ENCODE measurements at places on chromosomes 16 and 17.

DNA sequence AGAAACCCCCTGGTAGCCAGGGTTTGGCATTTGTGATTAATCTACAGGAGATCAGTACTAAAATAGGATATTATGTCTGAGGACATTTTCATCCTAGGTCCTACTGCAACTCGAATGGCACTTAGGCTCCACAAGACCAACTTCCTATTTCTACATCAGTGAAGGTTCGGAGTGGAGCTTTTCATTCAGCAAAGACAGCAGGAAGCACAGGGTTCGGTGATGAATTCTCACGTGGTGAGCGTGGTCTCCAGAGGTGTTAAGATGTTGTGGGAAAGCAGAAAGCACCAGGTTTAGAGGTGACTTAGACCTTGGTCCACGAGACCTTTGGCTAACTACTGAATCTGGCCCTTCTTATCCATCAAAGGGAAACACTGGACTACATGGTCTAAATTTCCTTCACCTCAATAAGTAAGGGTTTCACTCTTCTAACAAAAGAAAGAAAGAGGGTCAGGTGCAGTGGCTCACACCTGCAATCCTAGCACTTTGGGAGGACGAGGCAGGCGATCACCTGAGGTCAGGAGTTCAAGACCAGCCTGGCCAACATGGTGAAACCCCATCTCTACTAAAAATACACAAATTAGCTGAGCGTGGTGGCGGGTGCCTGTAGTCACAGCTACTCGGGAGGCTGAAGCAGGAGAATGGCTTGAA, 13.9 kb upstream of the HELZ start:
- no peaks in the 10 kb centered on the region for H3K27me3 ChIP-seq
- no peak overlapping the region for H3K4me3 ChIP-seq
- DNase-seq = peak; percentile 34
- no peak overlapping the region for H3K27ac ChIP-seq
- H3K36me3 ChIP-seq = no peaks in the 10 kb centered on the region
- no peaks in the 10 kb centered on the region for H3K4me1 ChIP-seq

GRCh38 chr17:29844339-29845048, 85.5 kb downstream of the SSH2 start:
- no peak overlapping the region for H3K27ac ChIP-seq
- no peaks in the 10 kb centered on the region for H3K36me3 ChIP-seq

GRCh38 chr17:67449065-67449464, 72.0 kb downstream of the PITPNC1 start:
- H3K27ac ChIP-seq = no peak overlapping the region
- H3K4me1 ChIP-seq = peaks cover 5% of the 10 kb centered on the region
- H3K4me3 ChIP-seq = no peak overlapping the region
- no peak for DNase-seq
- no peaks in the 10 kb centered on the region for H3K36me3 ChIP-seq

GRCh38 chr17:5049314-5049841, 14.2 kb upstream of the SLC52A1 start:
- H3K27ac ChIP-seq = peak overlapping the region; percentile 68
- no peaks in the 10 kb centered on the region for H3K4me1 ChIP-seq
- H3K36me3 ChIP-seq = no peaks in the 10 kb centered on the region
- no peak overlapping the region for H3K4me3 ChIP-seq
- H3K27me3 ChIP-seq = no peaks in the 10 kb centered on the region

- H3K4me3 ChIP-seq = no peak overlapping the region
- H3K27ac ChIP-seq = peak overlapping the region; percentile 77
- H3K36me3 ChIP-seq = no peaks in the 10 kb centered on the region
- H3K27me3 ChIP-seq = no peaks in the 10 kb centered on the region
Observed at GRCh38 chr17:50266384-50267073, 7.7 kb upstream of the TMEM92 start.

DNA sequence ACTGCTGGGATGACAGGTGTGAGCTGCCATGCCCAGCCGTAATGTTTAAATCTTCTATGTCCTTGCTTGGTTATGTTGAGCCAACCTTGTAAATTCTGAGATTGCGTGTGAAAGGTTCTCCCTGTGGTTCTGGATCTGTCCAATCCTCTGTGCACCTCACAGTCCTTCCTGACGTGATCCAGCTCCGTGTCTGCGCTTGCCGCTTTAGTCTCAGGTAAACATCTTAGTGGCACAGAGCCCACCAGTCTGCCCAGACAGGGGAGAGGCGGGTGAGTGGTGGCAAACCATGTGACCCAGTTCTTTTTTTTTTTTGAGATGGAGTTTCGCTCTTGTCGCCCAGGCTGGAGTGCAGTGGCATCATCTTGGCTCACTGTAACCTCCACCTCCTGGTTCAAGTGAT, 13.9 kb downstream of the SLC25A10 start:
- H3K4me3 ChIP-seq = no peak overlapping the region
- no peak overlapping the region for H3K27ac ChIP-seq
- H3K27me3 ChIP-seq = no peaks in the 10 kb centered on the region
- no peaks in the 10 kb centered on the region for H3K36me3 ChIP-seq

DNA sequence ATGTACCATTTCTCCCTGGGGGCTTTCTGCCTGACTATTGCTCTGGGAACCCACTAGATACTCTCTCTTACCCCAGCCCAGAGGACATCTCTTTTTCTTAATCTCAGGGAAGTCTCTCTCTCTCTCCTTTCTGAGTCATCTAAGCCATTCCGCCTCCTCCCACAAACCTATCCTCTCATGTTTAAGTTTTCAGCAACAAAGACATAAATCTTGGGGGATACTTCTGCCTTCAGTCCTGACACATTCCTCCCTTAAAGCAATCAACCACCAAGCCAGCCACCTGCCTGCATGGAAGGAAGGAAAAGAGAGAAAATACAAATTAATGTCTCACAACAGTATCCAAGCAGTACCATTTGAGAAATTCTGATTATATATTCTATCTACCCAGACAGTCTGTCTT, 128.8 kb downstream of the HS3ST2 start:
- no peak overlapping the region for H3K27ac ChIP-seq
- no peak overlapping the region for H3K4me3 ChIP-seq
- no peak for DNase-seq
- H3K4me1 ChIP-seq = no peaks in the 10 kb centered on the region

- H3K27me3 ChIP-seq = no peaks in the 10 kb centered on the region
- no peak overlapping the region for H3K27ac ChIP-seq
- peak; percentile 7 for DNase-seq
- no peak overlapping the region for H3K4me3 ChIP-seq
- H3K36me3 ChIP-seq = no peaks in the 10 kb centered on the region
Observed at GRCh38 chr16:31301708-31302400, 42.1 kb downstream of the ITGAM start.

DNA sequence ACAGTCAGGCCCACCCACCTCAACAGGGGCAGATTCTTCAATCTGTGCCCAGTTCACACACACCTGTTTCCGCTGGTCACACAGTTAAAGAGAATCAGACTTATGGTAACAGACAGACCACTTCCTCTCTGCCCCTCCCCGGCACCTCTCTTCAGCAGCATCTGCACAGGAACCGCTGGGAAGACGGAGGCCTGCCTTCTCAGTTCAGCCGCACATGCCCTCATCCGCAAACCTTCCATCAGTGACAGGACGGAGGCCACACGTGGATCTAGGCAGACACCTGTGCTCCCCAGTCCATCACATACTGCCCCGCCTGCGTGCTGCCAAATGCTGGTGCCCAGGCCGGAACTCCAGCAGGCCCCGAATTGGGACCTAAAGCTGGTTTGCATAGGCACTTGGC, 10.3 kb downstream of the PHB1 start:
- no peak for DNase-seq
- H3K4me3 ChIP-seq = no peak overlapping the region
- peaks cover 61% of the 10 kb centered on the region for H3K36me3 ChIP-seq
- H3K27me3 ChIP-seq = no peaks in the 10 kb centered on the region
- no peak overlapping the region for H3K27ac ChIP-seq

DNA sequence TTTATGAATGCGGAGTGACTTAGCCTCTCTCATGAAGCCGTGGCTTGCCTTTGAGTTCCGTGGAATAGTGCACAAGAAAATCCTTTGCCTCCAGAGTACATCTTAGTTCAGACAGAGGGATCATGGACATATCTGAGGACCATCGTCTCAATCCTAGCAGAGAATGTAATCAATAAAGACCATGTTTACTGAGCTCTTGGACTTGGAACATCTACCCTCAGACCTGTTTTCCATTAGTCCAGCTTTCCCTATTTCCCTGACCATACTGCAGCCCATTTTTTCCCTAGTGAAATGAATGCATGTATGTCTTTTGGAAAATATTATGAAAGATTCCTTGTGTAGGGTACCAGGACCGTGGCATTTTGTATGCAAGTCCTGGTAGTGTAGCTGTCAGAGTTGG, 90.2 kb downstream of the PLCG2 start:
- no peak overlapping the region for H3K4me3 ChIP-seq
- H3K36me3 ChIP-seq = peaks cover 6% of the 10 kb centered on the region
- no peak overlapping the region for H3K27ac ChIP-seq
- DNase-seq = no peak
- no peaks in the 10 kb centered on the region for H3K4me1 ChIP-seq
